Vagina (tissue), 2 donors: ENCODE measurements at places on chromosomes 1 and 21. TPM values are rescaled to one million over a fixed set of nuclear protein-coding genes. Genes with fewer than 3 reads are reported as not detected.

- H3K36me3 ChIP-seq = no peaks in the 10 kb centered on the region
- H3K4me1 ChIP-seq = no peaks in the 10 kb centered on the region
- no peak overlapping the region for H3K4me3 ChIP-seq
- no peaks in the 10 kb centered on the region for H3K27me3 ChIP-seq
These were observed 115.4 kb downstream of the TRABD2B start for GRCh38 chr1:47881505-47882442.

DNA sequence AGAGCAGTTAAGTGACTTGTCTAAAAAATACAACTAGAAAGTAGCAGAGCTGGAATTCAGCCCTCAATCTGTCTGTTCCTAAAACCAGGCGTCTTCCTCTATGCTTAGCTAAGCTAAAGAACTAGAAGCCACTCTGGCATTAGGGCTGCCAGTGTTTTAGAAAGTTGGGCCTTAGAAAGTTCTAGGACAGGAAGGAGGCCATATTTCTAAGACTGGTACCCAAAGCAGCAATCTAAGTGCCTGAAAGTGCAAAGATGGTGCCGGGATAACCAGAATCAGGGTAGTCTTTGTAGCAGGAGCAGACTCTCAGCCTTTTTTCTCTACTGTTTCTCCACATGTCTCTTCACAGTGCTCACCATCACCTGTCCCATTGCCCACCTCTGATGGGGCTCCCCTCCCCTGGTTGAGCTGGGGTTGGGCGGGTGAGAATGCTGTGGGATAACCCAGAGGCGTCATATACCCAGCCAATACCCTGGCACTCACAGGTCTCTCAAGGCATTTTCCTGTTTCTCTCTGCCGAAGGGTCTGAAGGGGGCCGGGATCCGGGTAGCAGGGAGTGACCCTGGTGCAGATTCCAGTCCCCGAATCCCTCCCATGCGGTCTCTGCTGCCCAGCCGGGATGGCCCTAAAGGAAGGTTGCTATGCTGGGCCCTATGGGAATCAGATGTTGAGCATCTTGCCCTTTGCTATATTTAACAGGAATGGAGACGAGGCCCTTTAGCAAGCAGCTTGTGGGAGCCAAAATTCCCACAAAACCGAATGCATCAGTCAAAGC, 1.1 kb upstream of the RCSD1 start:
- H3K27ac ChIP-seq = peak overlapping the region; percentile 78
- H3K4me3 ChIP-seq = peak overlapping the region; percentile 79
- DNase-seq = peak; percentile 70
- H3K4me1 ChIP-seq = no peaks in the 10 kb centered on the region

- DNase-seq = no peak
- H3K27ac ChIP-seq = no peak overlapping the region
- H3K27me3 ChIP-seq = peaks cover 16% of the 10 kb centered on the region
These were observed 196 bp downstream of the ALX3 start for GRCh38 chr1:110070282-110070669.

DNA sequence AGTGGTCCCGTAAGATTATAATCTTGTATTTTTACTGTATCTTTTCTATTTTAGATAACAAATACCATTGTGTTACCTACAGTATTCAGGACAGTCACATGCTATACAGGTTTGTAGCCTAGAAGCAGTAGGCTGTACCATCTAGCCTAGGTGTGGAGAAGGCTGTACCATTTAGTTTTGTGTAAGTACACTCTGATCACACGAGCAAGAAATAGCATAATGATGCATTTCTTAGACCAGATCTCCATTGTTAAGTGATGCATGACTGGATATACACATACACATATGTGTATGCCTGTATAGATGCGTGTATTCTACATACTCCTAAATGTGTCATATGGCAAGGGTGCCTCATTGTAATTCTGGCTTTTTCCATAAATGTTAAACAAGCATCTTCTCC, 33.9 kb downstream of the GALNT2 start:
- H3K36me3 ChIP-seq = no peaks in the 10 kb centered on the region
- peaks cover 26% of the 10 kb centered on the region for H3K4me1 ChIP-seq
- H3K4me3 ChIP-seq = no peak overlapping the region
- no peak for DNase-seq
- H3K27ac ChIP-seq = no peak overlapping the region
- no peaks in the 10 kb centered on the region for H3K27me3 ChIP-seq

DNA sequence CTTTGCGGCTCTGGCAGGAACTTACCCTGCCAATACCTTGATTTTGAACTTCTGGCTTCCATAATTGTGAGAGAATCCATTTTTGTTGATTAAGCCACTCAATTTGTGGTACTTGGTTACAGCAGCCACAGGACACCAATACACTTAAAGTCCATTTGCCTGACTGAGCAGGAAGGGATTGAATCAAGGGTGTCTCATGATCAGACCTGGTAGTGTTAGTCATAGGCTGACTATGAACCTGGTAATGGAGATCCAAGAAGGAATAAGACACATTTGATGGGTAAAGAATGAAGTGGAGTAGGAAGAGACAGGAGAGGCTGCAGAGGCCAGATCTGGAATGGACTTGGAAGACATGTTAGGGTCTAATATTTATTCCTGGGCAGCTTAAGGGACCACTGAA, 31.2 kb upstream of the MAP1LC3C start:
- no peaks in the 10 kb centered on the region for H3K4me1 ChIP-seq
- H3K4me3 ChIP-seq = no peak overlapping the region
- no peaks in the 10 kb centered on the region for H3K27me3 ChIP-seq
- no peaks in the 10 kb centered on the region for H3K36me3 ChIP-seq
- no peak overlapping the region for H3K27ac ChIP-seq

DNA sequence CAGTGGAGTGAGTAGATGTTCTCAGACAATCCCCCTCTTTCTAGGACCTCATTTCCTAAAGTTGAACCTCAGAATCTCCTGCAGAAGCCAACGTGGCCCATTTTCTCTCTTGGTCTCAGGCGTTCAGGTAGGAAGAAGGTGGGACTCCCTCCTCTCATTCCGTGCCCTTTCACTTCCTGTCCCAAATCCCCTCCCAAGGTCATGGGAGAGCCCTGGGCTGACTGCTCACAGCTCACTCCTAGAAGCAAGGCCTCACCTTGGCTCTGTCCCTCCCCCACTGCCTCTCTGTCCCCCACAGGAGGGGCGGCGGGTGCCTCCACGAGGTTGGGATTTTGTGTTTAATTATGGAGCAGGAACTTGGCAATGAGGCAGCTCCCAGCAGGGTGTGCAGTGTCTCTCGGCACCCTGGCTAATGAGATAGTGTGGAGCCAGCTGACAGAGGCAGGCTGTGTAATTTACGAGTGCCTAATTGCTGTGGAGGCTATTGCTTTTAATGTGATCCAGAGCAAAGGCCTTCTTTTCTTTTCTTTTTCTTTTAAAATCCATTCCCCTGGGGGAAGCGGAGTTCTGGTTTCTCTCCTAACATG, 9.1 kb upstream of the CDK18 start:
- no peak for DNase-seq
- H3K4me1 ChIP-seq = peaks cover 25% of the 10 kb centered on the region
- H3K4me3 ChIP-seq = no peak overlapping the region
- no peaks in the 10 kb centered on the region for H3K27me3 ChIP-seq
- H3K36me3 ChIP-seq = no peaks in the 10 kb centered on the region

KIAA0040 gene
- 38.5 TPM for total RNA-seq

- DNase-seq = no peak
- no peak overlapping the region for H3K4me3 ChIP-seq
- no peak overlapping the region for H3K27ac ChIP-seq
- no peaks in the 10 kb centered on the region for H3K4me1 ChIP-seq
These were observed 25.4 kb downstream of the NUP210L start for GRCh38 chr1:154129391-154129970.

DNA sequence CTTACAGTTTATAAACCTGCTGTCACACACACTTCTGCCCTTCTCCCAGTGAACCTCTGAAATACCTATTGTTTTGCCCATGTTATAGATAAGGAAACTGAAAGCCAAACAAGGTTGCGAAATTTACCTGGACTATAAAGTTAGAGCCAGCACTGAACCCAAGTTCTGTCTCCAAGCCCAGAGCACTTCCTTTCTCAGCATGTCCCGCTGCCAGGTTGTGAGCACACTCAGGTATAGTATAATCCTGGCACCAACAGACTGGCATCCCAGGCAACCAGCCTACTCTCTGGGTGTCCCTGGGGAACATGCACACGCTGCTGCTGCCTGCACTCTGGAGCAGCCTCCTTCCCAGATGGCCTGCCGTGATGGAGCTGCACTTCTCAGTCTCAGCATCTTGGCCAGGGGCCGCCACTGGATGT, 45.1 kb downstream of the PGBD5 start:
- H3K36me3 ChIP-seq = no peaks in the 10 kb centered on the region
- no peaks in the 10 kb centered on the region for H3K27me3 ChIP-seq
- H3K4me1 ChIP-seq = peaks cover 6% of the 10 kb centered on the region
- no peak for DNase-seq
- H3K27ac ChIP-seq = no peak overlapping the region

- DNase-seq = no peak
- H3K36me3 ChIP-seq = no peaks in the 10 kb centered on the region
- H3K27me3 ChIP-seq = no peaks in the 10 kb centered on the region
- no peak overlapping the region for H3K4me3 ChIP-seq
These were observed 4.8 kb downstream of the THBS3 start for GRCh38 chr1:155202731-155203515.

DNA sequence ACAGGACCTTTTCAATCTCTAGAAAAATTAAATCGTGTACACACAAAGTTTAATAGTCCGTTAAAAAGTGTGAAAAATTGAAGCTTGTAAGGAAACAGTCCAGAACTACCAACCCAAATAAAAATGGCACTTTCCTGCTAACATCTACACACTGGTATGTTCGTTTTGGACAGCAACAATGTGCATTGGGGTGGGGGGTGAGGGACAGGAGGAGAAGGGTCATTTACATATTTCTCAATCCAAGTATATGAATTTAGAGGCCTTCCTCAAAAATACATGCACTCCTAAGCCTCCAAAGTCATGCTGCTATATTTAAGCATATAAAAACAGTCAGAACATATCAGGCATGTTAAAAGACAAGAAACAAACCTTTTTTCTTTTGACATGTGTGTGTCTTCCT, 2.5 kb downstream of the PPP1R15B start:
- peak; percentile 5 for DNase-seq
- H3K4me3 ChIP-seq = peak overlapping the region; percentile 82
- H3K36me3 ChIP-seq = no peaks in the 10 kb centered on the region
- peaks cover 67% of the 10 kb centered on the region for H3K4me1 ChIP-seq

DNA sequence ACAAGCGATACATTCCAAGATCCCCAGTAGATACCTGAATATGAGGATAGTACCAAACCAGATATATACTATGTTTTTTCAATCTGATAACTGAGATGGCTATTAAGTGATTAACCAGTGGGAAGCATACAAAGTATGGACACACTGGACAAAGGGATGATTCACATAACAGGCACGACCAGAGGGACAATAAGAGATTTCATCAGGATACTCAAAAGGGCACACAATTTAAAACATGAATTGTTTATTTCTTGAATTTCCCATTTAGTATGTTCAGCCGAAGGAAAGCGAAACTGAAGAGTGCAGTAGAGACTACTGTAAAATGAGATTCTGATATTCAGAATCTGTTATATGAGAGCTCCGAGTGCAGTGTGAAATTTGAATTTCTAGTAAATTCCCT, 10.6 kb downstream of the ZZZ3 start:
- DNase-seq = no peak
- no peaks in the 10 kb centered on the region for H3K36me3 ChIP-seq
- H3K4me3 ChIP-seq = no peak overlapping the region
- no peak overlapping the region for H3K27ac ChIP-seq
- H3K27me3 ChIP-seq = no peaks in the 10 kb centered on the region
